ENCODE measurements at places on chromosomes 4 and X. TPM values are rescaled to one million over a fixed set of nuclear protein-coding genes. Genes with fewer than 3 reads are reported as not detected.

SRPX gene
- 0.31 TPM for total RNA-seq

ELF4 gene
- total RNA-seq, result not detected

IL13RA1 gene
- total RNA-seq, result 2.5 TPM

MMRN1 gene
- 3.8 TPM for total RNA-seq

HELT gene
- total RNA-seq, result 1.6 TPM

STK26 gene
- 1.3 TPM for total RNA-seq

DNAAF6 gene
- not detected for total RNA-seq

SPANXN4 gene
- not detected for total RNA-seq

NPY2R gene
- total RNA-seq, result 1.3 TPM

CFAP299 gene
- total RNA-seq, result 1.9 TPM

OSTC gene
- 40.4 TPM for total RNA-seq

IL2RG gene
- 0.63 TPM for total RNA-seq

GABRE gene
- total RNA-seq, result 3.1 TPM

NAP1L2 gene
- total RNA-seq, result 19.7 TPM

PNMA5 gene
- 2.8 TPM for total RNA-seq

SLC34A2 gene
- total RNA-seq, result 0.31 TPM

SYNPO2 gene
- total RNA-seq, result 1.9 TPM

RBMXL3 gene
- total RNA-seq, result not detected

TRPC5OS gene
- not detected for total RNA-seq

SERPINA7 gene
- not detected for total RNA-seq

RIPPLY1 gene
- not detected for total RNA-seq

HPSE gene
- 0.94 TPM for total RNA-seq

GPR173 gene
- 36.0 TPM for total RNA-seq

SSX3 gene
- total RNA-seq, result not detected

DRP2 gene
- 8.5 TPM for total RNA-seq

HPGD gene
- 2.8 TPM for total RNA-seq

MYOZ2 gene
- total RNA-seq, result 0.63 TPM

SYN1 gene
- 27.9 TPM for total RNA-seq

MAGEA2 gene
- not detected for total RNA-seq

AMBN gene
- total RNA-seq, result 0.94 TPM

ZAR1 gene
- 0.94 TPM for total RNA-seq

STPG2 gene
- 4.1 TPM for total RNA-seq

TLR1 gene
- total RNA-seq, result 3.8 TPM

CT47B1 gene
- total RNA-seq, result not detected

BEND2 gene
- total RNA-seq, result under 0.01 TPM

PAGE2B gene
- not detected for total RNA-seq

DUSP9 gene
- 1.6 TPM for total RNA-seq

CXCL6 gene
- total RNA-seq, result 0.31 TPM

ASB5 gene
- total RNA-seq, result not detected

HNRNPH2 gene
- total RNA-seq, result 68.2 TPM

CCDC110 gene
- 0.94 TPM for total RNA-seq

RGS12 gene
- 133 TPM for total RNA-seq

STOX2 gene
- total RNA-seq, result 48.5 TPM

USP17L30 gene
- total RNA-seq, result not detected

TEX13D gene
- total RNA-seq, result not detected

Data from parietal lobe (tissue), 2 donors.